ENCODE measurements at places on chromosomes 5 and 9.
A peak's percentile ranks its signal among the peaks of the same experiment; 100 is the strongest.

DNA sequence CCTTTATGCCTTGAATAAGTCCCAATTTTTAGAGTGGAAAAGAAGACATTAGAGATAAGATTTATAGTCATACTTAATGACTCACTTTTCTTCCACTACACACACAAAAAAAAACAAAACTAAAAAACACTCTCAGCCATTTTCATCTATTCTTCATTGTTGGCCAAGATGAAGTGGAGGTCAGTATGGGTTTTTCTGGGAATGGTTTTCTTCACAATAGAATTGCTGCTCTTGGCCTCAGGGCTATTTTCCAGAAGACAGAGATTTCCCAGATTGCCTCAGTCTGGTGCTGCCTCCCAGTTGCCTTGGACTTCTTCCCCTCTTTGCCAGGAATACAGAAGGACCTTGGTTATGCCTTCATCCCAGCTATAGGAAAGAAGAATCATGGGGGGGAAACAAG lies 463.7 kb downstream of the TMEM232 start:
- DNase-seq: no peak

DNA sequence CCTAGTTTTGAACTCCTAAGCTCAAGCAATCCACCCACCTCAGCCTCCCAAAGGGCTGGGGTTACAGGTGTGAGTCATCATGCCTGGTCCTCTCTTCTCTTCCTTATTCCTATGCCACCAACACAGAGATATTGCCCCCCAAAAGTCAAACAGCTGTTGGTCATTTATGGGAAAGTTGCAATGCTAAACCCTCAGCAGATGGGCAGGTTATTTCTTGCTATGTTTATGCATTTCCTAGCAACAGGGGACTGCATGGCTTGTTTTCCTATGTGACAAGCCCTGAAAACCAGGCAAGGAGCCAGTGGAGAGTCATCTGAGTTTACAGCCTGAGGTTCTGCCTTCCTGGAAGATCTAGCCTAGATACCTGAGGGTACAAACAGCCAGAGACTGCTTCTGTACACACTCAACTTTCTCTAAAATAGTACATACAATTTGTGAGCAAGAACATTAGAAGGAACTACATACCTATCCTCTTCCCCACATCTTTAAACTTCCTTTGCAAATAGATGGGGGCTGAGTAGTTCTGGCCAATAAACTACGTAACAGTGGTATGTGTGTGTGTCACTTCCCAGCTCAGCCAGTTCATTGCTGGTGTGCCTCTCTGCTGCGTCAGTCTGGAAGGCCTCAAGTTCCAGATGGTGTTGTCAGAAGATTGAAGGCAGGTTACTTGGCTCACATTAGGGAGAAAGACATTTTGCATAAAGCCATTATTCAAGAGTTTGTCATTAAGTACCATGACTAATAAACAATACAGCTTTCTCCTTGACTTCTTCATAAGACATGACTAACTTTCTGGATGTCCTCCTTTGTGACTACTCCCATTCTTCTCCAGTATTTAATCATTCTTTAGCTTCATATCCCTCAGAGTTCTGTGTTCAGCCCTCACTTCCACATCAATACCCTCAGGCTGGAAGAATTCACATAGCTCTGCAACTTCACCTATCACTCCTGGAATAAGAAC lies 65.3 kb downstream of the CSNK1A1 start:
- DNase-seq: peak; percentile 35

DNA sequence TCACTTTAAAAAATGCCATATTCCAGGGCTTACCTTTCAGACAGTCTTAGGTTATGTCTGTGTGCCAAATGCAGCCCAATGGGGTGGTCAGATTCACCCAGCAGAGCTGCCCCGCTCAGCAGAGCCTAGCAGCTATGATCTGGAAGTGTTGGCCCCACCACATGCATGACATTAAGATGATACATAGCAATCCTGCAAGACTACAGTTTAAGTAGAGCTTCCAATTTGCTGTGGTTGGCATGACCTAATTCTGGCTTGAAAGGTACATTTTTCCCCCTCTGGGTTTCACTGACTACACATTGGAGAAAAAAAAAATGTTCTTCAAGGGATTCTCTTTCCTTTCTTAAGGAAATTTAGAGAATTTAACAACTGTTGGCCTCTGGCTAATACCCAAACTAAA lies 22.5 kb downstream of the MEF2C start:
- DNase-seq: no peak

DNA sequence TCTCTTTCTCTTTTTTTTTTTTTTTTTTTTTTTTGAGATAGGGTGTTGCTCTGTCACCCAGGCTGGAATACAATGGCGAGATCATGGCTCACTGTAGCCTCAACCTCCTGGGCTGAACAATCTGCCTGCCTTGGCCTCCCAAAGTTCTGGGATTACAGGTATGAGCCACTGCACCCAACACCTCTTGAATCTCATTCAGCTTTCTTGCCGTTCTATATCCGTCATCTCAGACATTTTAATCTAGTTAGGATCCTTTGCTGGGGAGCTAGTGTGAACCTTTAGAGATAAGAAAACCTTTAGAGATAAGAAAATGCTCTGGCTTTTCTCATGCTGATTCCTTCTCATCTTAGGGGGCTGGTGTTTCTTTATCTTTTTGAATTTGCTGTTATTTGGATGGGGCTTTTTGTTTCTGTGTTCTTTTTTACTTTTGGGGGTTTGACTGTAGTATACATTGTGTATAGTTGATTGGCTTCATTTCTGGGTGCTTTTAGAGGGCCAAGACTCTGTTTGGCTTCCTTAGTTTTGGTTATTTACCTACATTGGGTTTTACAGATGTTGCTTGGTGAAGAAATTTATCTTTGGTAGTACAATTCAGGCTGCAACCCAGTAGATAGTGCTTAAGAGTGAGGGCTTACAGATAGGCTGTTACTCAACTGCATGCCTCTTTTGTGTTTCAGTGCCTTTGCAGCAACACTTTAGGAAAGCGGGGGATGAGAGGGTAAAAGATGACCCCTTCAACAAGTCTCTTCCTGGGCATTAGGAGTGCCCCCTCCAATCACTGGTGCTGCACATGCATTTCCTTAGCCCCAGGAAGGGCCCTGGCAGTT lies 41.9 kb upstream of the SLC36A1 start:
- DNase-seq: no peak

DNA sequence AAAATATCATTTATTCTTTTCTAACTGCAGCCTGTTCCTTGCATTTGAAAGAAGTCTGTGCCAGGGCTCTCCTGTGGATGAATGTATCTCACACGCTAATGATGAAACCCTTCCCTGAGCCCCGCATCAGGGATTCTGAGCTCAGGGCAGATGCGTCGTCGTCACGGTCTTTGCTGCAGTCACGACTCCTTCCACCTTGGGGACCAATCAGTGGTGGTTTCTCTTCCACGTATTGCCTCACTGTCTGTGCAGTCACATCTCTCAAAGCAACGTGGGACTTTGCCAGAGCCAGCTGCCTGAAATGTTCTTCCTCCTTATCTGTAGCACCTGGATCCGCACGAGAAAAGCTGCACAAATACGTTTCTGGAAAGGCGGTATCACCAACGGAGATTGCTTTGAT lies 13.9 kb upstream of the UBE2QL1 start:
- DNase-seq: no peak

GRCh38 chr5:111932628-111933027 lies 175.6 kb upstream of the NREP start:
- DNase-seq: no peak

- peak; percentile 98 for DNase-seq
These were observed 194.8 kb downstream of the SPOCK1 start for GRCh38 chr5:137304226-137304874.
